ENCODE measurements at places on chromosomes 5 and 9. TPM values are rescaled to one million over a fixed set of nuclear protein-coding genes. Genes with fewer than 3 reads are reported as not detected.

GRCh38 chr5:110547495-110547894, 179.0 kb downstream of the TMEM232 start:
- H3K27me3 ChIP-seq = no peaks in the 10 kb centered on the region
- no peaks in the 10 kb centered on the region for H3K4me1 ChIP-seq
- H3K36me3 ChIP-seq = no peaks in the 10 kb centered on the region
- no peak for DNase-seq
- H3K4me3 ChIP-seq = no peak overlapping the region

GRCh38 chr5:126676195-126676624, 75.5 kb downstream of the PHAX start:
- no peak overlapping the region for H3K27ac ChIP-seq
- no peaks in the 10 kb centered on the region for H3K4me1 ChIP-seq
- H3K4me3 ChIP-seq = no peak overlapping the region
- no peaks in the 10 kb centered on the region for H3K36me3 ChIP-seq
- DNase-seq = no peak

DNA sequence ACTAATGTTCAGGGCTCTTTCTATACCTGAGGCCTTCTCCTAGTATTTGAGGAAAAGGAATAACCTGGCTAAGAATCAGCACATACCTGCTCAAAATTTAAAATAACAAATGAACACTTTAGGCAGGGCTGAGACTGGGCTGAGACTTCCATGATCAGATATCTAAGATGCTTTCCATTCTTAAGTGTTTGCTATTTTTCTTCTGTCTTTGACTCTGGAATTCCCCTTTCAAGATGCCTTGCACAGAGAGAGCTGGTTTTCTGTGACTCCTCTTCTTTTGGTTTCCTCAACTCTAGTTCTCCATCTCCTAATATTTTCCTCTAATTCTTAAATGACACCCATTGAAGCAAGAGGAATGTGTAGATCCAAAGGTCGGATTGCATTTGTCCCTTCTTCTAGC, 61.1 kb downstream of the DPYSL3 start:
- no peak overlapping the region for H3K27ac ChIP-seq
- no peak for DNase-seq
- H3K27me3 ChIP-seq = peaks cover 6% of the 10 kb centered on the region
- H3K4me3 ChIP-seq = no peak overlapping the region

DNA sequence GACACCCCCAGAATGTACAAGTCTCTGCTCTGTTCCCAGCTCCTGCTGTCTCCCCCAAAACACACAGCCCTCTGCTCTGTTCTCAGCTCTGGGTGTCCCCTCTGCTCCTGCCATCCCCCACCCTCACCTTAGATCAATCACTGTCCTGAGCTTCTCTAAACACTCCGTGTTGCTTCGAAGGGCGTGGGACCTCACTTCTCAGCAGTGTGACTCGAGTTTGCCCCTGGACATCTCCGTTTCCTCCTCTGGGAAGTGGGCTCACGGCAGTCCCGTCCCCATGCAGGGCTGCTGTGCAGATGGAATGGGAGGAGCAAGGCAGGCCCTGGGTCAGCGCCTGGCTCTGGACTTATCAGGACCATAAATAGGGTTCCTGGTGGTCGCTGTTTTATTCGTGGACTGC, 98.0 kb upstream of the RAPGEF1 start:
- H3K27ac ChIP-seq = no peak overlapping the region
- no peaks in the 10 kb centered on the region for H3K4me1 ChIP-seq
- DNase-seq = no peak
- H3K36me3 ChIP-seq = no peaks in the 10 kb centered on the region
- H3K4me3 ChIP-seq = no peak overlapping the region

GRCh38 chr5:77390795-77391194, 101.3 kb downstream of the WDR41 start:
- H3K4me1 ChIP-seq = no peaks in the 10 kb centered on the region
- no peak overlapping the region for H3K27ac ChIP-seq
- no peak for DNase-seq
- no peak overlapping the region for H3K4me3 ChIP-seq

Gene MTRR
- 26.7 TPM for total RNA-seq
